Activated T-cell treated with anti-CD3 and anti-CD28 coated beads for 48 hours (primary cell): ENCODE measurements at places on chromosomes 3 and 15.

DNA sequence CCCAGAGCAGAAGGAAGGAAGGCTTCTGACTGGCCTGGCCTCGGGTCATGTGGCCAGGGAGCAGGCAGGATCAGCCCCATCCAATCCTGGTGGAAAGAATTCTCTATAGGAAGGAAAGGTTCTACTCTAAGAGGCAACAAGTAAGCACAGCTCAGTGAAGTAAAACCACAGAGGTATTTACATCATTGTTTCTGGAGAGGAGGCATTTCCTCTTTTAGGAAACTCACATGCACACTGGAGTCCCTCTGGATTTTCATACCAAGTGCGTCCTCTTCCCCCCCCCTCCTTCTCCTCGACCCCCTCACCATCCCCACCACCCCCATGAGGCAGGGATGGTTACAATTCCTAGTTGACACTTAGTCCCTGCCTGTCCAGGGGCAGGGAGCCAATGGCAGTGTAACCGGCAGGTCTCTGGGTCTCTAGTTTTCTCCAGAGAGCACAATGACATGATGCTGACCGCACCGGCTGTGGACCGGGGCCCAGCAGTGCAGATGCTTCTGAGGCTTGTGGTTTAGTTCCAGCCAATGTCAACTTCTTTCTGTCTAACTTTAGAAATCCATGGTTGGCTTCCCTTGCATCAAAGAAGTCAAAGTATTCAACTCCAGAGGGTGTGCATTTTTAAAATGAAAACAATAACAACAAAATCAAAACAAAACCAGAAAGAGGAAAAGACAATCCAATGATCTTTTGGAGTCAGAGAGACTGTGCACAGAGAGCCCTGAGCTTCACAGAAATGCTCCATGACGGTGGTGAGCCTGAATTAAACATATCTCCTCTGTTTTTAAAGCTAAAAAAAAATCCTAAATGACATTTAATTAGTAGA lies 230.3 kb upstream of the TLE3 start:
- no peak for DNase-seq

GRCh38 chr3:52393131-52393807 lies 51.6 kb downstream of the SEMA3G start:
- no peak for DNase-seq

- no peak for DNase-seq
These were observed 33.5 kb upstream of the ACKR4 start for GRCh38 chr3:132563420-132564069.

- no peak for DNase-seq
These were observed 253.1 kb downstream of the NLGN1 start for GRCh38 chr3:173650596-173650995.

GRCh38 chr3:103112273-103112672 lies 677.5 kb downstream of the ZPLD1 start:
- no peak for DNase-seq

GRCh38 chr3:12904951-12905315 lies 63.6 kb upstream of the RPL32 start:
- no peak for DNase-seq

DNA sequence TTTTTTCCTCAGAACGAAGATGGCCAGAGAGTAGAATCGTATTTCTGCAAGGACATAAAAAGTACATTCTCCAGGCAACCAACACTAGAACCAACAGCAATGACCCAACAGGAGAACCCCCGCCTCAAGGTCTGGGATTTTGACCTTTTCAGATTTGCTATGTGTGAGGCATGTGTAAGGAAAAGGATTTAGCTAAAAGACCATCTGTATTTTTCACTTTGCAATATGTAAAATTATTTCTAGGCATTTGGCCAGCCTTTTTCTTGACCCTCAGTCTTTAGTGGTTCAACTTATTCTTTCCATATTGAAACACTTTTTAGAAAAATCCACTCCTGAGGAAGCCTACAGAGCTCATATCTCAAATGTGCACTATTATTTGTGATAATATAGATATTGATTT lies 219.2 kb upstream of the GOLGA6L4 start:
- DNase-seq = no peak

DNA sequence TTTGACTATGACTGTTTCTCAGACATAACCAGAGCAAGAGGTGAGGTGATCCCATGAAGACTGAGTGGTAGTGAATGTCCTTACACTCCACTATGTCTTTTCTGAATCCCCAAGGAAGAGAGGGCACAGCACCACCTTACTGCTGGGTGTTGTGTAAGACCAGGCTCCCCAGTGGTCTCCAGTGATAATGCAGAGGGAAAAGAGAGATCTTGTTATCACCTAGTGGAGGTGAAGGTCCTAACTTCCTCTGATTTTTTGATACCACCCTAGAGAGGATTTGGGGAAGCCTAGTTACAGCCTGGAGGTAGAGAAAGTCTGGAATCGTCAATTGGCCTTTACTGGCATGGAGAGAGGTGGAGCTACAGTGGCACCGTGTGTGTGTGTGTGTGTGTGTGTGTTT lies 288.0 kb upstream of the BCHE start:
- DNase-seq = no peak
